ENCODE measurements at places on chromosomes 11 and 22.

DNA sequence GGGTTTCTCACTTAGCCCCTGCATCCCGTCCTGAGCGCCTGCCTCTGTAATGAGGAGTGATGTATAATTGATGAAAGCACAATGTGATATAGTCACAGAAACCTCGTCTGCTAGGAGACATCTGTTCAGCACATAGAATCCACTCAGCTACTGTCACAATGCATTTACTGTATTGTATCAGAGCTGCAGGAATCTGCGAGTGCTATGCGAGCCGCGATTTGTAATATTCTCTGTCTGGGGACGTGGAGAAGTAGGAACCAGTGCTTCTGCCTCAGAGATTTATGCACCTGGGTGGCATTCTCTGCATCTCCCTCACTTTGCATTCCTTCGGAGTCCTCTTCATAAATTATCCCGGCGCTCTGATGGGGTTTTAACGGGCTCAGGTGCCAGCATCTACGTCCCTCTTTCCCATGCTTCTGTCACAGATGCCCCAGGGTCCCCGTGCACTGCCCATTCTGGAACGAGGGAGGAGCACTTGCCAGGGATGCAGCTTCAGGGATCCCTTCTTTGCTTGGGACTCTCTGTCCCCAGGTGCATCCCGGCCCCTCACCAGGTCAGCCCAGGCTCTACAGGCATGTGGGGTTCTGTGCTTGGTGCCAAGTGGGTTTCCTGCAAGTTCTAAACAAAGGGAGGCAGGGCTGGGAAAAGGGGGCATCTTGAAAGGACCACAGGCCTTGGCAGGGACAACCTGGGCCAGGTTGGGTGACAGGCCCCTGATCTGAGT is 205.5 kb downstream of the DSCAML1 start:
- DNase-seq = no peak

DNA sequence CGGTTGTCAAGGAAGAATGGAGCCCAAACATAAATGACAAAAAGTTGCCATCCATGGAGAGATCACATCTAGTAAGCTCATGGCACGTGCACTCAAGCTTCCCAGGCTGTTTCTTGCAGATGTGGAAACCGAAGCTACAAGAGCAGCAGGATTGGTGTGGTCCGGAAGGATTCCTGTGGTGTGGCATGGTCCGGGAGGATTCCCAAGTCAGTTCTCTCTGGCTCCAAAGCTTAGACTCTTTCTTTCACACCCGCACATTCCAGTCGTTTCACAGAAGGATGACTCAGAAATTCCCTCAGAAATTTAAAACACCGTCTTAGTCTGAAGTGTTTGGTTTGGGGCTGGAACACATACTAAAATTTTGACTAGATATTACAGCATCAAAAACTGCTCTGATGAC is 78.0 kb upstream of the DRD2 start:
- no peak for DNase-seq

- no peak for DNase-seq
These were observed 76.5 kb upstream of the ZBED5 start for GRCh38 chr11:10934293-10934860.

DNA sequence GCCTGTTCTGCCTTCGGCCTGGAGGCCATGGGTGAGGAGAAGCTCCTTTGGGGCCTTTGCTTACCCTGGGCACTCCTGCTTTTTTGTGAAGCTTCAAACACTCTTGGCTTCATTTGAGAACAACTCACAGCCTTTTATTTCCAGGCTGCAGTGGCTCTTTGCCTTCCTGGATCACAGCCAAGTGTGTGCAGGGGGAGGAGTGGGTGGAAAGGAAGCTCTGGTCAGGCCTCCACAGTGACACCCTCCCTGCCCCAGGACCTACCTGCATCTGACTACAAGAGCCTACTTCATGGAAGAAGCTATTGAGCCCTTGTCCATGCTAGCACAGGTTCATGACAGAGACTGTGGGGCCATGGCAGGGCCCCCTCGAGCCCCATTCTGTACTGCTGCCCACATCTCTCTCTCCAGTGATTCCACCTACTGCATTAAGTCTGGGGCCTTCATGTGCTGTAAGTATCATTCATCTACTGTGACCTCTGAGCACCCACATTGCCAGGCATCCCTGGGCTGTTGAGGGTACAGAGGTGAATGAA is 52.3 kb downstream of the GAB4 start:
- no peak for DNase-seq

DNA sequence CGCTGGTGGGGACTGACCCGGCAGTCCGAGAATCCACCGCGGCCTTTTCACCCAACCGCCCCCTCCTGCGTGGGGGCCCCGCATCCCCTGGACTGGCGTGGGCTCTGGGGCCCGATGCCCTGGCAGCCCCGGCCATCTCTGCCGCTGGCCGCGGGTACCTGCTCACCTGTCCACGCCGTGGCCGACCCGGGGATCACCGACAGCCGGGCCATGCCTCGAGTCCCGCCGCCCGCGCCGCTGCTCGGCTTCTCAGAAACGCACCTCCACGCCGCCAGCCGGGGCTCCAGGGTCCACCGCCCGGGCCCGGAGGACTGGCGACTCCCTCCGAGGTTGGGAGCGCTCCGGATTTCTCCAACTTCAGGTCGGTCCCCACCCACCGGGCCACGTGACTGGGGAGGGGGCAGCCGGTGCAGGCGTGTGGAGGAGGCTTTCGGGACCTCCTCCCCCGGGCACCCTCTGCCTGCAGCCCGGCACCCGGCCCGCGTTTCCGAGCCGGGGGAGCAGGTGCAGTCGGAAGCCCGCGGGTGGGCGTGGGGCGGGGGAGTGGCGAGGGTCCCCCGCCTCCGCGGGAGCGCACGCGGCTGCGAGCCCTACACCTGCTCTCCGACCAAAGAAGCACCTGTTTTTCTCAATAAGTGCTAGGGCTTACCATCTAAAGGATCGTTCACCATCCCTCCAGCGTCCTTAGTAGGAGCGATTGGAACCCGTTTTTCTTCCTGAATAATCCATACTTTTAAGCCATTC is 554 bp upstream of the NRIP3 start:
- DNase-seq = peak; percentile 44

DNA sequence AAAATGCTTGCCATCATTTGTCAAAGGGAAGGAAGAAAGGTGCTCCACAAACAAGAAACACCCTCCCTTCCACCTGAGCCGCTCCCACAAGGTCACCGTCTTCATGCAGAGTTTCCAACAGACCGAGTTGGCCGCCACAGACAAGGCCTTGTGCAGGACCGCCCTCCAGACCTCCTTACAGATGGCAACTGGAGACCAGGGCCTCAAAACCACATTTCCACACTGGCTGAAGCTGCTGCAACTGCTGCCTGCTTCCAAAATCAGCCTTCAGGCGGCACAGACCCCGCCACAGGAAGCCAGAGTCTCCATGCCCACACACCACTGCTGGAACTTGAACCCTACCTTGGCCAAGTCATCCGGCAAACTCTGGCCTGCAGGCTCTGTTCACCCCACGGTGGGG is 6.3 kb downstream of the DEAF1 start:
- no peak for DNase-seq

Data from stimulated activated naive CD4-positive, alpha-beta T cell (primary cell).